Activated CD4-positive, alpha-beta T cell treated with anti-CD3 and anti-CD28 coated beads for 36 hours (primary cell): ENCODE measurements at places on chromosomes 3 and 15. TPM values are rescaled to one million over a fixed set of nuclear protein-coding genes. Genes with fewer than 3 reads are reported as not detected.

Gene NRROS
- total RNA-seq: 19.7 TPM

Gene SLC51A
- not detected for total RNA-seq

DNA sequence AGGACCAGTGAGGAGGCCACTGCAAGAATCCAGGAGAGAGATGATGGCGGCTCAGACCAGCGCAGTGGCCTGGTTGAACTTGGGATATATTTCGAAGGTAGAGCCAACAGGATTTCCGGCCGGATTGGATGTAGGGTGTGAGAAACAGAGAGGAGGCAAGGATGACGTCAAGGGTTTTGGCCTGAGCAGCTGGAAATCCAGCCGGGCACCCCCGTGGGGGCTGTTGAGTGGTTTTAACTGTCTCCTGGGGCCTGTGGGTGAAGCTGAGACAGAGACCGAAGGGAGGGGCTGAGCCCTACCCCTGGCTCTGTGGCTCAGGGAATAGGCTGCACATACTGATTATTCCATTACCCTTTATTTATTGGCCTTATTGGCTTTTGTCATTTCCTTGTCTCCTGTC, 45.7 kb downstream of the EXOG start:
- no peak for DNase-seq

Gene GOLGA8J
- total RNA-seq: 0.16 TPM

- DNase-seq: no peak
Measured at GRCh38 chr3:55669133-55669532, 182.0 kb upstream of the WNT5A start.

GRCh38 chr3:780505-780904, 312.3 kb upstream of the CNTN6 start:
- DNase-seq: no peak

- DNase-seq: no peak
Measured at GRCh38 chr15:90586948-90587347, 57.2 kb downstream of the CRTC3 start.

Gene CCDC191
- total RNA-seq: 2.2 TPM

Gene FANCD2
- total RNA-seq: 87.7 TPM

- DNase-seq: no peak
Measured at GRCh38 chr3:196388956-196389355, 43.3 kb downstream of the UBXN7 start.

Gene TMEM158
- total RNA-seq: not detected

DNA sequence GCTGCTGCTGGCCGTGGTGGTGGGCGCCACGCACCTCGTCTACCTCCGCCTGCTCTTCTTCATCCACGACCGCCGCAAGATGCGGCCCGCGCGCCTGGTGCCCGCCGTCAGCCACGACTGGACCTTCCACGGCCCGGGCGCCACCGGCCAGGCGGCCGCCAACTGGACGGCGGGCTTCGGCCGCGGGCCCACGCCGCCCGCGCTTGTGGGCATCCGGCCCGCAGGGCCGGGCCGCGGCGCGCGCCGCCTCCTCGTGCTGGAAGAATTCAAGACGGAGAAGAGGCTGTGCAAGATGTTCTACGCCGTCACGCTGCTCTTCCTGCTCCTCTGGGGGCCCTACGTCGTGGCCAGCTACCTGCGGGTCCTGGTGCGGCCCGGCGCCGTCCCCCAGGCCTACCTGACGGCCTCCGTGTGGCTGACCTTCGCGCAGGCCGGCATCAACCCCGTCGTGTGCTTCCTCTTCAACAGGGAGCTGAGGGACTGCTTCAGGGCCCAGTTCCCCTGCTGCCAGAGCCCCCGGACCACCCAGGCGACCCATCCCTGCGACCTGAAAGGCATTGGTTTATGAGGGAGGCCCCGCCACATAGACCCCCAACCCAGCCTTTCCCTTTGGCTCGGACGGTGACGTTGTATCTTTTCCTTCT, 1.1 kb downstream of the GPR27 start:
- DNase-seq: no peak

Gene EXOG
- 13.0 TPM for total RNA-seq

DNA sequence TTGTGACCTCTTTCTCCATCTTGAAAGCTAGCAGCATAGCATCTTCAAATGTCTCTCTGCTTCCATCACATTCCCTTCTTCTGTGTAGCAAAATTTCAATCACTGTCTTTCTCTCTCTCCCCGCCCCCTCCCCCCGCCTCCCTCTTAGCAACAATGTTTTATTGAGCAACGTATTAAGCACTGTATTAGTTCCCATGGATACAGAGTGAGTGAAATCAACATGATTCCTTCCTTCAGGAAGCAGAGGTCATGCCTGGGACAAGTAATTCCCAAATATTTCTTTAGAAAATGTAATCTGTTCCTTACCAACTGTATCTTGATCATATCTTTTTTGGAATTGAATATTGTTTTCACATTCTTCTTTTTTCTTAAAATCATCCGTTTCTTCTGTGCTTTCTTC, 373.7 kb upstream of the NECTIN3 start:
- no peak for DNase-seq

- no peak for DNase-seq
Measured at GRCh38 chr3:70832089-70832833, 519.8 kb upstream of the MDFIC2 start.

DNA sequence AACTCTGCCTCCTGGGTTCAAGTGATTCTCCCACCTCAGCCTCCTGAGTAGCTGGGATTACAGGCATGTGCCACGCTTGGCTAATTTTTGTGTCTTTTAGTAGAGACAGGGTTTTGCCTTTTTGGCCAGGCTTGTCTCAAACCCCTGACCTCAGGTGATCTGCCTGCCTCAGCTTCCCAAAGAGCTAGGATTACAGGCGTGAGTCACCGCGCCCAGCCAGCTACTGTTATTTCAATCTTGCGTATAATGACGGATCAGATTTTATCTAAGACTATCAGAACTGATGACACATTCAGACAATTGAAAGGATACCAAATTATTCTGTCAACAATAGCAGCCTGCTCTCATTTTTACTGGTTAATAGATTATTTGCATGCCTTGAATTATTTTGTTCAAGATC, 612.2 kb downstream of the ZIC1 start:
- DNase-seq: no peak

Gene RBMS3
- total RNA-seq: 2.0 TPM

- peak; percentile 83 for DNase-seq
Measured at GRCh38 chr15:40307421-40308211, at the start of gene PLCB2. Gene PLCB2, minus strand, starts transcription at chr15:40307935. Its CDS starts 263 bp downstream, at chr15:40307672.

Gene FEZF2
- not detected for total RNA-seq

- no peak for DNase-seq
Measured at GRCh38 chr15:89379818-89380217, 45.2 kb upstream of the POLG start.

GRCh38 chr3:17655743-17656142, 86.7 kb downstream of the TBC1D5 start:
- no peak for DNase-seq

Gene PAQR9
- total RNA-seq: not detected

Gene GOLGA8M
- total RNA-seq: 0.35 TPM

GRCh38 chr3:105933871-105934270, 65.1 kb upstream of the CBLB start:
- no peak for DNase-seq

DNA sequence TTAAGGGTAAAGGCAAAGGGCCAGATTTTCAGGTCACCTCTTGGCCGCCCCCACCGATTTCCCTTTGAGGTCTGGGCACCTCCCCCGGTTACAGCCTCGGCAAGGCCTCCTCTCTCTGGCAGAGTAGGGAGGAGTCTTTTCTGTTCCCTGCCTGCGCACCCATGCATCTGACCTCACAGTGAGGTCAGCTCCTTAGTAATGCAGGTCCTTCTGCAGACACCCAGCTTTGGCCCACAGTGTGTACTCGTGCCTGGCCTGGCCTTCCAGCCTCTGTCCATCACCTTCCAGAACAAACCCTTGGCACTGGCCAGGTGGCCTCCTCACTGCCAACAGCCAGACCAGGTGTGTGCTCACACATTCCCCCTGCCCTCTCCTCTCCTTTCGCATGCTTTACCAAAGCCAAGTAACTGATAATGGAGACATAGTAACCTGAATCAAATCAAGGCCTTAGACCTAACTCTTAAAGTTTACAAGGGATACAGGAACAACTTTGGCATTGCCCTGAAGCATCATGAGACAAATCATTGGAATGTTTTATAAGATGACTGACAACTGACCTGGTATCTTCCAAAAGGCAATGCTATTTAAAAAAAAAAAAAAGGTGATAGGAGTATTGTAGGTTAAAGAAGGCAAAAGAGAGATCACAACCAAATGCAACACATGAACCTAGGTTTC, 61.3 kb downstream of the CORO2B start:
- DNase-seq: no peak

Gene LTK
- not detected for total RNA-seq

GRCh38 chr3:10263646-10264363, 15.5 kb downstream of the TATDN2 start:
- peak; percentile 86 for DNase-seq

DNA sequence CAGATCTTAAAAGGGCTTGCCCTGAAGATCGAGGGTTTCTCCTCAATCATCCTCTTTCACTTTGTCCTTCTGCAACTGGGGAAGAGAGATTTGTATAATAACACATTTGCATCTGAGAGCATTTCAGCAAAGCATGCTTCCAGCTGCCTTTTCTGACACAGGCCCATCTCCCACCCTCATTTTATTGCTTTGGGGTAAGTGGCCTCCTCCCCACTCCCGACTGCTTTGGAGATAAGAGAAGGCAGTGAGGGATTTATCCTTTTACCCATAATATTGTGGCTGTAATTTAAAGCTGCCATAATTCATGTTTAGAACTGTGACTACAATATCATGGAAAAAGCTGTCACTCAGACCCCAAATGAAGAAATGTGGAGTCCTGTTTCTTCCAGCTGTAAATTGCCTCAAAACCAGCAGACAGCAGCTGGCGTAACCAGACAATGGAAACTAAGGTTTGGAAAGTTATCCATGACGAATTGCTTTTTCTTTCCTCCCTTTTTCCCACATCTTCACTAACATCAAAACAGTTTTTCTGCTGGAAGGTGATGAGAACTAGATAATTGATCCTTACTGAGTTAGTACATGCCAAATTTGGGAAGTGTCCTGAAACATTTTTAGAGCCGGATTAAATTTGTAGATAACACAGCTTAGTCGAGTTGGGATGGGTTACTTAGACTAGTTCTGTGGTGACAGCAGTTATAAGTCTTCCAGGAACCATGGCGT, 104.2 kb upstream of the PFN2 start:
- DNase-seq: no peak

Gene MYL3
- total RNA-seq: not detected

Gene GOLGA8H
- total RNA-seq: not detected

DNA sequence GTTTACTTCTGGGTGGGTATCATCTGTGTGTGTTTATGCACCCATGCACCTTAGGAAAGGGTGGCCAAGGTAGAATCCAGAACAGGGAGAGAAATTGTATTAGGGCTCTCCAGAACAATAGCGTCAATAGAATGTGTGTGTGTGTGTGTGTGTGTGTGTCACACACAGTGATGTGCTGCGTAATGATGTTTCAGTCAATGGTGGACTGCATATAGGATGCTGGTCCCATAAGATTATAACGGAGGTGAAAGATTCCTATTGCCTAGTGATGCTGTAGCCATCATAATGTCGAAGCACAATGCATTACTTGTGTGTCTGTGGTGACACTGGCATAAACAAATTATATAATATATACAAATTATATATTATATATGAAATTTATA, 69.3 kb upstream of the PRR23C start:
- DNase-seq: no peak
